ENCODE measurements at places on chromosomes 13 and 19. TPM values are rescaled to one million over a fixed set of nuclear protein-coding genes. Genes with fewer than 3 reads are reported as not detected.

The REEP6 gene
- total RNA-seq = 5.0 TPM

The KCTD15 gene
- 22.9 TPM for total RNA-seq

The ATP1A3 gene
- 0.05 TPM for total RNA-seq

The TARM1 gene
- total RNA-seq = not detected

The ZNF563 gene
- total RNA-seq = 1.8 TPM

The LCP1 gene
- 1.4 TPM for total RNA-seq

The OR7E24 gene
- total RNA-seq = not detected

The CYP4F22 gene
- total RNA-seq = not detected

The CRB3 gene
- not detected for total RNA-seq

The NLRP4 gene
- not detected for total RNA-seq

The CTXN1 gene
- 2.4 TPM for total RNA-seq

The LSM4 gene
- total RNA-seq = 76.8 TPM

The SHANK1 gene
- total RNA-seq = 4.7 TPM

The MYPOP gene
- 4.0 TPM for total RNA-seq

The TMEM272 gene
- total RNA-seq = not detected

The DENND1C gene
- total RNA-seq = not detected

The PTH2 gene
- not detected for total RNA-seq

The S1PR5 gene
- total RNA-seq = not detected

The OLFM2 gene
- total RNA-seq = 18.8 TPM

The TGFBR3L gene
- 0.15 TPM for total RNA-seq

The SOX21 gene
- total RNA-seq = not detected

The CHMP2A gene
- 136 TPM for total RNA-seq
